ENCODE measurements at places on chromosomes 3 and 15.

GRCh38 chr3:103499132-103499900 lies 1064.5 kb downstream of the ZPLD1 start:
- DNase-seq = no peak

DNA sequence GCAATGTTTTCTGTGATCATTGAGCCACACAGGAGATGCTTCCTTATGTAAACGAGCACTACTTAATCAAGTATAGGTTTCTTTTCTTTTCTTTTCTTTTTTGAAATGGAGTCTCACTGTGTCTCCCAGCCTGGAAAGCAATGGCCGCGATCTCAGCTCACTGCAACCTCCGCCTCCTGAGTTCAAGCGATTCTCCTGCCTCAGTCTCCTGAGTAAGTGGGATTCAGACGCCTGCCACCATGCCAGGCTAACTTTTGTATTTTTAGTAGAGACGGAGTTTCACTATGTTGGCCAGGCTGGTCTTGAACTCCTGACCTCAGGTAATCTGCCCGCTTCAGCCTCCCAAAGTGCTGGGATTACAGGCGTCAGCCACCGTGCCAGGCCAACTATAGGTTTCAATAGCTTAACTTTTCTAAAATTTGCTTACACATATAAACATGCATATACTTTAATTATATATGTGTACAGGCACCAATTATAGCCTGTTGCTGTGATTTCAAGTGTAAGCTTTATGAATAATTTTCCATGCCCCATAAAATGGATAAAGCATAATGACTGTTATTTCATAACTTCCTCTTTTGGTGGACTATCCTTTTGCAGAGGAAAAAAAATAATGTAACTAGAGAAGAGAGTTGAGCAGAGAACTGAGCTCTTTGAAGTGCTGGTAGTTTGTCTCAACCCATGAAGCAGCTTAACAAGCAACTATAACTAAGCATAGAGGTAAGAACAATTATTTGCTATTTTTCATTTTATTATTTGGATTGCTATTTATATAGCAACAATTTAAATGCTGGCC lies 24.8 kb upstream of the MBNL1 start:
- no peak for DNase-seq

GRCh38 chr15:68502398-68502901 lies 70.5 kb upstream of the ITGA11 start:
- no peak for DNase-seq

DNA sequence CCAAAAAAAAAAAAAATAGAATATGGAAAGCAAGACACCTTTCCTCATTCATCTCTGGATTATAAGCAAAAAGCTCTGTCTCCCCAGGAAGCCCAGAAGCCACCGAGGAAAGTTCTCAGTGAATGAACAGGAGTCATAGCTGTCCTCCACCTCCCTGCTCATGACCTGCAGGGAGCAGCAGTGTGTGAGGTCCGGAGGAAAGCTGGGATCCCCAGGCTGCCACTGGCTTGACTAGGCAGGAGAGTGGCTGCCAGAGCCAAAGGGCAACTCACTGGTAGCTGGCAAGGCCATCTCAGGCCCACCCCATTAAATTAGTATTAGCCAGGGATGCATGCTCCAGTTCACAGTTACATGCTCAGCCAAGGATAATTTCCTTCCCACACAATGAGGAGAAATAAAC lies 191.6 kb upstream of the STT3B start:
- DNase-seq = no peak

- DNase-seq = no peak
Measured at GRCh38 chr3:45417930-45418847, 29.8 kb downstream of the LARS2 start.

- DNase-seq = no peak
Measured at GRCh38 chr3:99108508-99108907, 207.0 kb upstream of the DCBLD2 start.

GRCh38 chr3:115341208-115341607 lies 194.1 kb upstream of the ZBTB20 start:
- no peak for DNase-seq

DNA sequence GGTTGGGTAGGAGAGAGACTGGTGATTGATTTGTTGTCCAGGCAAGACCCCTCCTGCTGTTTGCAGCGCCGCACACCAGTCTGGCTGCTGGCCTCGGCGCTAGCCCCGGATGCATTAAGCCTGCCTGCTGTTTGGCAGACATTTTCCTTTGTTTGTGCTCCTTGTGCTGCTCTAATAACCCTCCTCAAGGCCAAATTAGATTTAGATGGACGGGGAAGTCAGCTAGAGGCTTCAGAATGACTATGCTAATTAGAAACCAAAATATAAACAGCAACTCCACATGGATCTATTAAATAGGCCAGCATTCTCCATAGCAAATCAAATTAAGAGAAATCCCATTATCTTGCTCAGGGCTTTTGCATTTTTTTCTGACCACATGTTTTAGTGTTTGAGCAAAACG lies 445.2 kb downstream of the SQOR start:
- no peak for DNase-seq

DNA sequence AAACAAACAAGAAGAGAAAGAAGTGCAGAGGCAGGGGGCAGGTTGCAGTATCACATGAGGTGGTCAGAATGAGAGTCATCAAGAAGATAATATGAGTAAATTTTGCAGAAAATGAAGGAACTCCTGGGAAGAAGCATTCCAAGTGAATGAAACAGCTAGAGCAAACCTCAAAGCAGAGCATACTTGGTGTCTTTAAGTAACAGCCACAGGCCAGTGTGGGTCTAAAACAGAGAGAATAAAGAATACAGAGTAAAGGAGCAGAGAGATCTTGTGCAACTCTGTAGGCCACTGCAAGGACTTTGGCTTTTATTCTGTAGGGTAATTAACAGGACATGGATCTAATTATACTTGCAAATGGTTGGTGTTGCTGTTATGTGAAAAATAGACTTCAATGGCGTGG lies 81.3 kb downstream of the STAC start:
- no peak for DNase-seq

DNA sequence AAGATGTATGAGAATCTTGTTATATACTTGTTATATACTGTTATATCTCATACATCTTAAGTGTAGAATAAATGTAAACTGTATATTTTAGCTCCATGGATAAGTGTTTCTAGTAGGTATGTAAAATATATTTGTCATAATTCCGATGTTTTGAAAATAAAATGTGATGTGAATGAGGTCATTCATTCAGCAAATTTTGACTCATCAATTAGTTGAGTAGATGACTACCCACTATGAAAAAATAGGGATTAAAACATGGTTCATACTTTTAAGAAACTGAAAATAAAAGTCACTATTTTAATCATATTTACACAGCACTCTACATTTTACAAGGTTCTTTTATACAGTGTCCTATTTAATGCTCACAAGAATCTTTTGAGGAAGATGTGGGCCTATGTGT lies 28.4 kb upstream of the CNTN3 start:
- no peak for DNase-seq

GRCh38 chr3:141050576-141051442 lies at the start of gene SPSB4:
TSS of gene SPSB4 (plus strand) at chr3:141051347. CDS start at chr3:141066105, 14,758 bp downstream.
- DNase-seq = no peak

- DNase-seq = no peak
Measured at GRCh38 chr3:64828276-64828675, 140.5 kb upstream of the ADAMTS9 start.

- DNase-seq = no peak
Measured at GRCh38 chr3:46710229-46710628, 7.4 kb downstream of the PRSS50 start.

DNA sequence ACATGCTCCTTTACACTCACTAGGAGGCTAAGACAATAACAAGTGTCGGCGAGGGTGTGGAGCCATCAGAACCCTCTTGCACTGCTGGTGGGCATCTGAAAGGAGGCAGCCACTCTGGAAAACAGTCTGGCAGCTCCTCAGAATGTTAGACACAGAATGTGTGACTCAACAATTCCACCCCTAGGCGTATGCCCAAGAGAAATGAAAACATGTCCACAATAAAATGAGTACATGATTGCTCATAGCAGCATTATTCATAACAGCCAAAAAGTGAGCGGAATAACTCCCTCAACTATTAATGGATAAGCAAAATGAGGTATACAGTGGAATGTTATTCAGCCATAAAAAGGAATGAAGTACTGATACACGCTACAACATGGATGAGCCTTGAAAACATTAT lies 57.8 kb downstream of the WNT7A start:
- no peak for DNase-seq

DNA sequence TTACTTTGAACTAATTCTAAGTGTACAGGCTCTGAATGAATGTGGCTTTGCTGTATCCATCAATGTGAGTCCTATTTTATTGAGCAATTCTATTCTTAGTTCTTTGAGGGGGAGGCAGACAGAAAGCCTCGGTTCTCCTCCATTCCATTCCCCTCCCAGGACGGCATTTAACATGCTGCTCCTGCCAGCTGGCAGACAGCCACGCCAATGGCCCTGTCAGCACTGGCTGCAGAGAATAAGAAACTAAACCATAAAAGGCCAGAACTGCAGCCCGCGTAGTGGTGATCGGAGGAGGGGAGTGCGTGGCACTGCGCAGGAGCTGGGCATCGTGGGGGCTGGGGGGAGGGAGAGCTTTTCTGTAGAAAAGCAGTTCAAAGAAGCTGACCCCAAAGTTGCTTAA lies 76.0 kb upstream of the HACD2 start:
- DNase-seq = no peak

- peak; percentile 69 for DNase-seq
Measured at GRCh38 chr15:78241017-78241416, 6.7 kb upstream of the ACSBG1 start.

DNA sequence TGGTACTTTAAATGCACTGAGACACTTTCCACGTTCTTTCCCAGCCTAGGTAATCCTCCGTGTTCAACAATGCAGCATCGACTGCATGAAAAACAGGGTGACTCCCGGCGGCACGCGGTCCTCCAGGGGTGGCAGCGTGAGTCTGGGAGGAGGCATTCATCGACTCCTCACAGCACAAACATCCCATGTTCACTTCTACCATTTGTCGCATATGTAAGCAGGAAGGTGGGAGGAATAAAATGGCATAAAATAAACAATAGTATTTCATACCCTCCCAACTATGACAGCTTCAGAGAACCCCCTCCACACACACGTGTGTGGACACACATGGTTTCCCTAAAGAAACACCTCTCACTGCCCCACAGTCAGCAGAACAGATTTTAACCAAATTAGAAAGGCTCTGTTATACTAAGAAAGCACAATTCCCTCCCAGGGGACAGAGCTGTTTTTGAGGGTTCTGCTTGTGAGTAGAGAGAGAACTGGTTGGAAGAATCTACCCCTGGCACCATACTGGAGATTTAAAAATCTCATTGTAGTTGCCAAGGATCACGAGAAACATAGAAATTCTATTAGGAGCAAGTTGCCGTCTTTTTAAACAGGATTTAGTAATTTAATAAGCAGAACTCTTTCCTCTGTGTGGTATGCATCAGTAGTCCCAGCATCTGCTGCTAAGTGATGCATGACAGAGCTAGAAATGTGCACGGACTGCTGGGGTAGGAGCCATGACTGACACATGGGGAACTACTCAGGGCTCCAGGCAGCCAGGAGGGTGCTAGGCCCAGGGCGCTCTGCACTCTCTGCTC lies 6.0 kb downstream of the FAM43A start:
- no peak for DNase-seq

- DNase-seq = no peak
Measured at GRCh38 chr3:87627316-87627715, 350.9 kb upstream of the POU1F1 start.

- DNase-seq = no peak
Measured at GRCh38 chr3:65583188-65583587, 455.5 kb downstream of the MAGI1 start.

DNA sequence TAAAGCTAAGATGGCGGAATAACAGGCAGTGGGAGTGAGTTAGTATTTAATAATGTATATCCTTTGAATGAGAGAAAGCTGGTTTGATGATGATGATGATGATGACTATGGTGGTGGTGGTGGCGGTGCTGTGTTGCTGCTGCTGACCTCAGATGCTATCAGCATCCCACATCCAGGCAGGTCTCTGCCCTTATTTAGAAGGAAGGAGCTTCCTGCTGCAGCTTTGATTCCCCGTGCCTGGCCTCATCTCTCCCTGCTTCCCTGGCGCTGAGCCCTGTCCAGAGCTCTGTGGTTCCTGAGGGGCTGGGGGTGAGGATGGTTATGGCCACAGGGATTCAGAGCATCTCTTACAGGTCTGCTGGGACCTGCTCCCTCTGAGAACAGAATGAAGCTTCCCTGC lies 73.1 kb downstream of the RAB11A start:
- DNase-seq = no peak

GRCh38 chr3:187165144-187165543 lies 25.8 kb upstream of the RPL39L start:
- peak; percentile 9 for DNase-seq

DNA sequence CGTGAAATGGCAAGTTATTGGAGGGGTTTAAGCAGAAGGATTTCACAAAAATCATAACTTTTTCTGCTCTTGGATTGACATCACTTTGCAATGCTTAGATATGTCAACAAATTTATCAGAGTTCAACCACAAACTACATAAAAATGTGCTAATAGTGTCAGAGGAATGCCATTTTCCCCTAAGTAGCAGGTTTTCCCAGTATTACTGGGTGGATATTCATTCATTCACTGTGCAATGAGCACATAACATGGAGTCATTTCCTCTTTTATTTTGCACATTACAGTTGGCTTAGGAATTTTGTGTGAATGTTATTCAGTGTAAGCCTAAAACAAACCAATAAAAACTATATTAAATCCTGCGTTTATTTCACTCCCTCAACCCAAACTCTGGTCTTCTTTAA lies 537.3 kb upstream of the MCTP2 start:
- DNase-seq = no peak

GRCh38 chr3:111810909-111811308 lies 48.2 kb upstream of the PHLDB2 start:
- no peak for DNase-seq

DNA sequence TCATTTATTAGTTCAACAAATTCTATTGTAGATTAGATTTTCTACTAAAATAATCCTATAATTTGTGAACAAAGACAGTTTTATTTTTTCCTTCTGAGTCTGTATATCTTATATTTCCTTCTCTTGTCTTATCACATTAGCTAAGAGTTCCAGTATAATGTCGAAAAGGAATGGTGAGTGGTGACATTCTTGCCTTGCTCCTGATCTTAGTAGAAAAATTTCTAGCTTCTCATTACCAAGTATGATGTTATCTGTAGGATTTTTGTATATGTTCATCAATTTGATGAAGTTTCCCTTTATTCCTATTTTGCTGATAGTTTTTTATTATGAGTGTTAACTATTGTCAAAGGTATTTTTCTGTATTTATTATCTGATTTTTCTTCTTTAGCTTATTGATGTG lies 756.6 kb upstream of the BCHE start:
- no peak for DNase-seq

GRCh38 chr3:151837057-151837456 lies 23.1 kb downstream of the AADAC start:
- no peak for DNase-seq

DNA sequence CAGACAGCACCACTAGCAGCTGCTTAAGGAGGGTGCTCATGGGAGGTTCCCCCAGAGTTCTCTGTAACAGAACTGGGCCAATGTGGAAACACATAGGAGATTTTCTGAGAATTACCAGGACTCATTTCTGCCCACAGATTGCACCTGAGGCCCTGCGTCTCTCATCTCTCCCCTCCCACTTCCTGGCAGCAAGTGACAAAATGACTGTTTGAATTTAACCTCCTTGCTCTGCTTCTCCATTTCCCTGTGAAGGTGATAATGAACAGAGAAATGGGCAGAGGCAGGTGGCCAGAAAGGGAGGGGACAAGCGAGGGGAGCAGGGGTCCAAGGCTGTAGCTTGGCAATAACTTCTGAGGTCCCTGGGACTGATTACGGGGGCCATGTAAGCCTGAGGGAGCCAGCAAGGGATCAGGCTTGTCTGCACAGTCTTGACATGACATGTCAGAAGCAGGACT lies 8.0 kb downstream of the EPHB1 start:
- no peak for DNase-seq

Data from activated gamma-delta T cell treated with anti-CD3 and anti-CD28 coated beads, Interleukin-2, amount 50 U/mL, for 16 hours (primary cell).